ENCODE measurements at places on chromosomes 4 and X.

GRCh38 chr4:59960143-59960542 is 1240.0 kb upstream of the ADGRL3 start:
- no peak for DNase-seq

DNA sequence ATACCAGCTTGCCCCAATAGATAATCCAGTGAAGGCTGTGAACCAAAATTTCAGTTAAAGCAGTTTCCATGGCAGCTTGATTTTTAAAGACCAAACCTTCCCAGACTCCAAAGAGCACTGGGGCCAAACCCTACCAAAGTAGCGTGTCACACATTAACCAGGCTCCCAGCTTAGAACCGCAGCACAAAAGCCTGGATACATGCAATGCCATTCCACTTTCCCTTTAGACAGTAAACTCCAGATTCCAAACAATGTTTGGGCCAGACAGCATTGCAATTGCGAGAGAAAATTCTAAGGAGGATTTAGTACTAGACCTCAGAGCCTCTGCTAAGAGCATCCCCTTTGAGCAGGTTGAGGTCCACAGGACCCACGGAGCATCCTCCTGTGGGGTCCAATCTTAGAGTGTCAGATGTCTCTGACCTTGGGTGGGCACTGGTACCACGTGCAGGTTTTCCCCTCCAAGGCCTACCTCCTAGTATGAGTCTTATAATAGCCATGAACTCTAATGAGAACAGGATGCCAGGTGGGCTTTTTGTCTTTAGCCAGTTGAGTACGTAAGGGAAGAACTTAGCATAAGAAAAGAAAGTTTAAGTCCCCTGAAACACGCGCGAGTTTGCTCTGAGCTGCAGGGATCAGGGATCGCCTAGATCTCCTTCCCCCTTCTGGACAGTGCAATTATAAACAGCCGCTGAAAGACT is 38.8 kb downstream of the MGARP start:
- DNase-seq: no peak

DNA sequence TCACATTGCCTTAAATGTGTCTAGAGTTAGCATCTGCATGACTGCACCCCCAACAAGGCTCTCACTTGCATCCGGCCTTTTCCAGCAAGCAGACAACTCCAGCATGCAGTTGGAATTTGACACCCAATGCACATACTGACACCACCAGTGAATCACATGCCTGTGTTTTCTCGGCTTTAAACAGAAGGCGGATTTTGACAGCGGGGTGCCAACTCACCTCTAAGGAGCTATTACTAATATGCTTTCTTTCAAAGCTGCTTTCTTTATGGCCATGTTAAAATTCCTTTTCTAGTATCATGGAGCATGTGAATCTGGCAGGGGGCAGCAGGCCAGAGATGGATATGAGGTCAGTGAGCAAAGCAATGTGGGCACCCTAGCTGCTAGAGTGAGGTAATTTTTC is 78.0 kb upstream of the CLNK start:
- DNase-seq: no peak

DNA sequence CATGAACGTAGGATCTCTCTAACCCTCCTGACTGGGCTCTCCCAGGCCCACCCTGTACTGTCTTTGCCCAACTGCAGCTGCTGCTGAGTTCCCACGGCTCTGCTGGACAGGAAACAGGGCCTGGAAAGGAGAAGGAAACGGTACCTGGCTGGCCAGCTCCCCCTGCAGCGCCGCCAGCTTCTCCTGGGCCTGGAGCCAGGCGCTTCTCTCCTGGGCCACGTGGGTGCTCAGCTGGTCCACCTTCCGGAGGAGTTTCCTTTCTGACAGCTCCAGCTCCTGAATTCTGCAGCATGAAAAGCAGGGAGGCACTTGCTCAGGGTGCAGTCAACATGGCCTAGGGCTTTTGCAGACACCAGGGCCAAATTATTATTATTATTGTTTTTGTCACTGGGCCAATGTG is 6.5 kb downstream of the C4orf50 start:
- no peak for DNase-seq

- no peak for DNase-seq
Observed at GRCh38 chr4:129254126-129254525, 158.2 kb downstream of the C4orf33 start.

Measured in effector memory CD4-positive, alpha-beta T cell (primary cell).